HT1080 (cell line): ENCODE measurements at places on chromosomes 12 and 14. TPM values are rescaled to one million over a fixed set of nuclear protein-coding genes. Genes with fewer than 3 reads are reported as not detected.

DNA sequence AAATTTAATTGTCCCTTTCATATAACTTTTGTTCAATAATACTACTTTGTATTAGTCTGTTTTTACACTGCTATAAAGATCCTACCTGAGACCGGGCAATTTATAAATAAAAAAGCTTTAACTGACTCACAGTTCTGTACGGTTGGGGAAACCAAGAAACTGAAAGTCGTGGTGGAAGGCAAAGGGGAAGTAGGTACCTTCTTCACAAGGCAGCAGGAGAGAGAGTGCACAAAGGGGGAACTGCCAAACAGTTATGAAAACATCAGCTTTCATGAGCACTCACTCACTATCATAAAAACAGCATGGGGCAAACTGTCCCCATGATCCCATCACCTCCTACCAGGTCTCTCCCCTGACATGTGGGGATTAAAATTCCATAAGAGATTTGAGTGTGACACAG lies 1069.0 kb downstream of the FSCB start:
- no peak for DNase-seq

- no peak for DNase-seq
These were observed 8.3 kb upstream of the SERPINA6 start for GRCh38 chr14:94331462-94331861.

DNA sequence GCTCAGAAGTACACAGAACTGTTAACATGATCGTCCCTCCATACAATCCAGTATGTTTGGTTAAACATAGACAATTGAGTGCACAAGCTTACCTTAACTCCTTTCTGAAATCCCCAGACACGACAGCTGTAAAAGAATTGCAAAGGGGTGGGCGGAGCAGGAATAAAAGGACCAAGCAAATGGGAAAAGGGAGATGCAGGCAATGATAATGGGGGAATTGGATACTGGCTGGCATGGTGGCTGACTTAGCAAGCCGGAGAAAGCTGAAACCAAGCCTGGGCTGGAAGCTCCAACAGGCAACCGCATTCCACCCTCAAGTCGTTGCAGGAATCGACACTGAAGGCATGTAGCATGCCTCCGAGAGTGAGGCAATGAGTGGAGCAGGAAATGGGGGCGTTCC lies 96.8 kb upstream of the TMEM132C start:
- DNase-seq, result no peak

The HOTAIR gene
- total RNA-seq, result 0.88 TPM in 1 of 2 replicates, not detected in the other

The RFX4 gene
- not detected in 2 replicates for total RNA-seq

The VASH1 gene
- 0.30 and 0.55 TPM in 2 replicates for total RNA-seq
